Cardiac septum (tissue), 1 donor: ENCODE measurements at places on chromosomes 6 and 20. TPM values are rescaled to one million over a fixed set of nuclear protein-coding genes. Genes with fewer than 3 reads are reported as not detected.

- DNase-seq: no peak
Measured at GRCh38 chr6:1609041-1609647, 571 bp upstream of the FOXC1 start.

- no peak for DNase-seq
Measured at GRCh38 chr6:35096129-35096862, 44.8 kb downstream of the TCP11 start.

GRCh38 chr6:11575408-11576033 is 38.0 kb downstream of the TMEM170B start:
- DNase-seq: no peak

- no peak for DNase-seq
Measured at GRCh38 chr6:9116026-9116425, 680.7 kb upstream of the SLC35B3 start.

- no peak for DNase-seq
Measured at GRCh38 chr6:152981989-152982903, 595 bp downstream of the FBXO5 start.

GRCh38 chr20:1281279-1282057 is 15.4 kb downstream of the SNPH start:
- DNase-seq: no peak

DNA sequence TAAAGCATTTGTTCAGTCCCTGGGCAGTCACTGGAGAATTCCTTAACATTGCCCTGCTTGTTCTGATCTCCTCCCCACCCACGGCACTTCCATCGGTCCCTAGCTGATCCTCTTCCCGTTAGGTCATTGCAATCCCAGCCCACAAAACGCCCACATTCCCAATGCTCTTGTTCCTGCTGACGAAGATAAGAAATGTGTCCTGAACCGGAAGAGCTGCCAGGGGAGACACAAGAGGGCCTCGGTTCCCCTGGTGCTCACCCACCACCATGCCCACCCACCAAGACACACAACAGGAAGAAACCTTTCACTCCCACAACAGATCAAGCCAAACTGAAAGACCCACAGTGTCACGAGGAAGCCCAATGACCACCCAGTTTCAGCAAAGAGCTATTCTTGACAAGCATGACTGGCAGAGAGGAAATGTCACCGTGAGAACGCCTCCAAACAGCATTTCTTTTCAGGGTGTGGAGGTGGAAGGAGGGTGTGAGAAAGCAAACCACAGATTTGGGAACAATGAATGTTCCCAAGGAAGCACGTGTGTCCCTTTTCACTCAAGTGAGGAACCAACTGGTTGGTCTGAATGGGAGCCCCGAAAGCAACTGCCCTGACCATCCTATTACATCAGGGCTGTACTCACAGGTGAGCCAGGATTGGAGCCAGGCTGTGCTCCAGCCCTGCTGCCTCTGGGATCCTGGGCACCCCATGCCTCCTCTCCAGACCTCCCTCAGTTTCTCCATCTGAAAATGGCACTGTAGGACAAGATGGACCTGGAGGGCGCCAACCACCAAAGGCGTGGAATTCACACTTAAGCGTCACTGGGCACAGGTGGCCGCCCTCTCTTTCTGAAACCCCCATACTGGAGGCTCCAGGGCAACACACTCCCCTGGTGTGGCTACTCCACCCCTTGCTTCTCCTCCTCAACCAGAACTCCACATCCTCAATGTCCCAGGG is 97.5 kb downstream of the ZMYND8 start:
- DNase-seq: peak; percentile 77

DNA sequence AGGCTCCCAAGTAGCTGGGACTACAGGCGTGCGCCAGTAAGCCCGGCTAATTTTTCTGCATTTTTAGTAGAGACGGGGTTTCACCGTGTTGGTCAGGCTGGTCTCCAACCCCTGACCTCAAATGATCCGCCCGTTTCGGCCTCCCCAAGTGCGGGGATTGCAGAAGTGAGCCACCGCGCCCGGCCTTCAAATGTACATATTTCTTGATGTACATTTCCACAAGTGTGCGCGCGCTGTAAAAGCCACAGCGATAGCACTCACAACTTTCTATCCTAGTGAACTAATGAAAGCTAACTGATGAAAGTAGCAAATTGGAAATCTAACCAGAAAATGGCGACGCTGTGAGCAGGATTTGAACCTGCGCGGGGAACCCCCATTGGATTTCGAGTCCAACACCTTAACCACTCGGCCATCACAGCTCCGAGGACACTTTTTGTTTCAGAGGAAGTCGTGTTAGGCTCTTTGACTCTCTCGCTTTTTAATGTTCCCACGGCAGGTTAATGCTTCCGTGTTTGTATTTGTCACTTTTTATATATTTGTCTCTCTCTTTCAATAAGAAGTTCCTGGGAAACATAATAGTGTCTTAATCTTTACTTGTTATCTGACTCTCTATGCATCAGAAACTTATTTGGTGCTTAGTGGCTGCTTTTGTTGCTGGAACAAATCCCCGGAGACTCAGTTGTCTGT is 199.4 kb upstream of the ZNF184 start:
- no peak for DNase-seq

GRCh38 chr6:168615837-168616236 is 174.9 kb downstream of the SMOC2 start:
- DNase-seq: no peak

The ETV7 gene
- total RNA-seq: 0.13 TPM

The SPATA25 gene
- total RNA-seq: 3.3 TPM

The TGM3 gene
- total RNA-seq: not detected

The C6orf58 gene
- not detected for total RNA-seq
